ENCODE measurements at places on chromosomes 5 and 9.

DNA sequence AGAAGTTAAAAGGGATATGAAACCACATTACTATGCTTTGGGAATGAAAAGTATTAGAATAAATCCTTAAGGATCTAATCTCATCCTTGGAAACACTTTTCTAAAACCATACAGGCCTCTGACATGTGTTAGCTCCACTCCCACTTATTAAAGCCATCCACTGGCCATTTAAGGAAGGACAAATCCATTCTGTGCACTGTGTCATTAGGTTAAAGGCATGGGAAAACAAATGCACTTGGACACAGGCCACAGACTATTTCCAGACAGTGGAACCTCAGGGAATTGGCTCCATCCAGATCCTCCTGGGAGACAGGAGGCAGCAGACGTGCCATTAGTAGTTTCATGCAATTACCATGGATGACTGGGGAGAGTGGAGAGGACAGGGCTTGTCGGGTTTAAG, 454.9 kb downstream of the ENC1 start:
- no peak for DNase-seq

DNA sequence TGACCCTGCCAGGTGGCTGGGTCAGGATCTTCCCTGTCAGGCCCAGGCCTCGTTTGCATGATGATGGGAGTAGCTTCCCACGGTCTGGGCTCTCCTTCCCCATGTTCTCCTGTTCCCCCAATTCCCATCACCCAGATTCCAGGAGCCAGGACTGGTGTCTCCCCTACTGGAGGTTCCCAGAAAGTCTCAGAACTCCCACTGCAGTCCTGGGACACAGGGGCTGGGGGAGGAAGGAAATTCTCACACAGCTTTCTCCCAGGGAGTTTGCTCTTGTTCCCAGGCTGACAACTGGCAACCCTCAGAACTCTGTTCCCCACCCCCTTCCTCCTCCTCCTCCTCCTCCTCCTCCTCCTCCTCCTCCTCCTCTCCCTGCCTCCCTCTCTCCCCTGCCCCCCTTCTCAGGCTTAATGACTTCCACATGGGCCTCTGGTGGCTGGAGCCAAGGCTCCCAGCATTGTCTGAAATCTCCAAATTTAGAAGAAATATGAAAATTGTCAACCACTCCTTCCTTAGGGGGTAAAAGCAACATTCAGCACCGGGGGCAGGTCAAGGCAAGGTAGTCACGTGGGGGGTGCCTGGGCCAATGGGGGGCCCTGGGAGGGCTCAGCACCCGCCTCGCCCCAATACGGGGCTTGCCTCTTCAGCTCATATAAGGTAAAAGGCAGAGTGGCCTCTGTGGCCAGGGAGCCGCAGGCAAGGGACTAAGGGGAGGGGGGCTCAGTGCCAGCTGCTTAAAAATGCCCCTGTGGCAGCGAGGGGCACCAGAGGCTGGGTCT, 27.3 kb upstream of the IL17B start:
- no peak for DNase-seq

DNA sequence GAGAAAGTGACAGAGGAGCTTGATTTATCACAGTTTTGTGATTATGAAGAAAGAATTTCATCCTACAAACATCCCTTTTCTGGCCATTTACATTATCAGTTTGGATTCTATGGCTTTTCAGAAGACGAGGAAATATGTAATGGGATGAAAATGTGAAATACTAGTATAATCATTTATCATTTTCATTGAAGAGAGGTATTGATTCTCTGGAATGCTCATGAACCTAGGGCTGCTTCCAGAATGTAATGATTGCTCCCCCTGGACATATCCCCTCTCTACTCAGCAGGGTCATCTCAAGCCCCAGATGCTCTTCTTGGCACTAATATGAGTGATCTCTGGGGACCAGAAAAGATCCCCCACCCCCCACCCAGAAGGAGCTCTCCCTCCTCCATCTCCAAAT, 106.7 kb upstream of the ZNF618 start:
- no peak for DNase-seq

- no peak for DNase-seq
Observed at GRCh38 chr5:31530541-31531265, 1.2 kb downstream of the DROSHA start.

DNA sequence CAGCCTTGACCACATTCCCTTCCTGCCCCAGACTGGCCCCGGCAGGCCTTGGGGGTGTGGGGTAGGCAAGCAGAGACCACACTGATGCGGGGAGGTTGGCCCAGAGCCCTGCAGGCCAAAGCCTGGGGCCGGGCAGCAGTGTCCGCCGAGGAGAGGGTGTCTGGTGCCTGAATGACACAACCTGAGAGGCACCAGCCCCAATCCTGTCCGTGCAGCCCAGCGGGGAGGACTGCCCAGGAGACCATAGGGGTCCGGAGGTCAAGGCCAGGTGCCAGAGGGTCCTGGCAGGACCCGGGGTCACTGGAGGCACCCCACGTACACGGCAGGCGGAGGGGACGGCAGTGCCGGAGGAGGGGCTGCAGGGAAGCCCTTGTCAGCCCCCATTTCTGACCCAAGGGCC, 5.6 kb upstream of the PTGDS start:
- no peak for DNase-seq

DNA sequence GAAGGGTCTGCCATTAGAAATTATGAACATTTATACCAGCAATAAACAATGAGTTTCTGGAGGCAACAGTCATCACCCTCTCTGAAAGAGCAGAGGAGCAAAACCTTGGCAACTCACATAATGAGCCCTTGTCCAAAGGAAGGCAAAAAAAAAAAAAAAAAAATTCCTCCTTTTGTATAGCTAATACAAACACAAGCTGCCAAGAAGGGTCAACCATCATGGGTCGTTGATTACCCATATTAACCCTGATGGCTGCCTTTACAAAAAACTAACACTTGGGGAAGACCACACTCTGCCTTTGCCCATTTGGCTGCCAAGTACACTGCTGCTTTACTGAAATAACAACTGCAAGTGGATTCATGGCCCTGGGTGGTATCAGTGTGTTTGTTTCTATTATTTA, 272.7 kb downstream of the ADAMTSL1 start:
- peak; percentile 65 for DNase-seq

- DNase-seq, result no peak
Observed at GRCh38 chr9:89884356-89885083, 279.7 kb downstream of the GADD45G start.

- no peak for DNase-seq
Observed at GRCh38 chr5:107232293-107232692, 438.4 kb downstream of the EFNA5 start.

DNA sequence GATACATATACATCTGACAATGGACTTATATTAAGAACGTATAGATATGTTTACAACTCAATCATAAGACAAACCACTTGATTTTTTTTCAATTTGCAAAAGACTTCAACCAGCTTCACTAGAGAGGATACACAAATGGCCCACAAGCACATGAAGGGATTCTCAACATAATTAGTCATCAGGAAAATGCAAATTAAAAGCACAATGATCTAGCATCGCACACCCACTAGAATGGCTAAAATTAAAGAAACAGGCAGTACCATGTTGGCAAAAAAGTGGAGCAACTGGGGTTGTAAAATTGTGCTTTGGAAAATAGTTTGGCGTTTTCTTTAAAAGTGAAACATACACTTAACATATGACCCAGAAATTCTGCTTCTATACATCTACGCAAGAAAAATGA, 80.0 kb upstream of the TRIO start:
- peak; percentile 21 for DNase-seq

GRCh38 chr9:93218671-93219420, 34.9 kb downstream of the WNK2 start:
- no peak for DNase-seq

GRCh38 chr5:133293960-133294359, 242.1 kb downstream of the HSPA4 start:
- DNase-seq, result no peak

GRCh38 chr5:146584750-146585149, 68.8 kb upstream of the GPR151 start:
- no peak for DNase-seq

GRCh38 chr9:110255463-110256379, 586 bp downstream of the TXN start:
- peak; percentile 39 for DNase-seq

- DNase-seq, result no peak
Observed at GRCh38 chr5:112049738-112050137, 292.7 kb upstream of the NREP start.

- no peak for DNase-seq
Observed at GRCh38 chr9:3893519-3893918, 367.7 kb upstream of the RFX3 start.

DNA sequence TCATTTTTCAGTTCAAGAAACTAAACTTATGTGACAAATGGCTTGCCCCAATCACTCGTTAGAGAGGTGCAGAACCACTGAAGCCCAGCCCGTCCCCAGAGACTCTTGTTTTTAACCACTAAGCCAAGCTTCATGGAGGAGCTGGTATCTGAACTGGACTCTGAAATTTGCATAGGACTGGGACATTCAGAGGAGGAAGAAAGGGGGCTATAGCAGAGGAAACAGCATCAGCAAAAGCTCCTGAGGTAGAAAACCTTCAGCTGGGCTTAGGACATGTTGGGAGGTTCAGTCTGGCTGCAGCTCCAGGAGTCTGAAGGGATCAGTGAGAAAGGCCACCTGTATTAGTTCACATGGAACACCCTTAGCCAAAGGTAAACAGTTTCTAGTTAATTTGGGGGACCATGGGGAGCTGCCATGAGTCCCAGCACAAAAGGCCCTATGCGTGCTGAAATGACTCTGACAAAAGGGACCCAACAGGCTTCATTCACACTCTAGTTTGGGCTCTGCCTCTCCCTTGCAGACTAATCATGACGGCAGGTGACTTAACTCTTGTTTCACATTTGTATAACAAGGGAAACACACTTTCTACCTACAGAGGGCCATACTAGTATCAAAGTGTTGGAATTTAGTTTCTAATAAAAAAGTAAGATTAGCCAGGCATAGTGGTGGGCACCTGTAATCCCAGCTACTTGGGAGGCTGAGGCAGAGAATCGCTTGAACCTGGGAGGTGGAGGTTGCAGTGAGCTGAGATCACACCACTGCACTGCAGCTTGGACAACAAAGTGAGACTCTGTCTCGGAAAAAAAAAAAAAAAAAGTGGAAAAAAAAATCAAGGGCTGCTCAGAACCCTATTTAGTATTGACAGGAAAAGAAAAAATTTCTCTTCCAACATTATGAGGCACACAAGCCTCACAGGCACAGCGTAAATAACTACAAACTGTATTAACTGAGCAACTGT, 10.2 kb downstream of the FBXO10 start:
- no peak for DNase-seq

DNA sequence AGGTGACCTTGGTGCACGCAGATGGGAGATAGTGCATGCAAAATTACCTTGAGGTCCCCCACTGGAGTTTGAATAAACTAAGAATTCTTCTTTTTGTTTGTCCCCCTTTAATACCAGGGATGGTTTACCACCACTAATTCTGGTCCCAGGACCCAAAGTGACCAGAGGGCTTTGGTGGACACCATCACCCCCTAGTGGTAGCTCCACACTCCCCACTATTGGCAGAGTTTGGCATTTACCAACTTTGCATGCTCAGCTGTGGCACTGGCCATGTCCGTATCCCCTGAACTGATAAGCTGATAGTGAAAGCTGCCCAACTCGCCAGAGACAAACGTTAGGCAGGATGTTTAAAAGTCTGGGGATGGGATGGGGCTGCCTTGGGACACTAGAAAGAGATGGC, 3.3 kb downstream of the ASTN2 start:
- peak; percentile 82 for DNase-seq

DNA sequence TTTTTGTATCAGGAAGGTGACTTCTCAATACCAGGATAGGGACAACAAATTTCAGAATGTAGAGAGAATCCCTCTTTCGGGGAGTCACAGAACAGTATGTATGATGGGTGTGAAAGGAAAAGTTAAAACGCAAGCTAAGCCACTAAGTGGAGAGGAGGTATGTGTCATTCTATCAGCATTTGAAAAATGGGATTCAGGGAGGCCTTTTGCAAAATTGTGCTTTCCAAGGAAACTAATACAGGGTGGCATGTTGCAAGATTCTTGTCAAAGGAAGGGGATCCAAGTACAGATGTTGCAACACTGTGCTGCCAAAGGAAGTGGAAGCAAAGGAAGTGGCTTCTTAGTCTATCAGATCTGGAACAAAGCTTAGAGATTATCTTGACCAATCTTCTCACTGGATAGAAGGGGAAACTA, 12.6 kb upstream of the TNIP1 start:
- peak; percentile 47 for DNase-seq

GRCh38 chr5:135276151-135276550, 122.9 kb downstream of the MACROH2A1 start:
- DNase-seq, result no peak

GRCh38 chr5:163566678-163567077, 61.3 kb downstream of the MAT2B start:
- no peak for DNase-seq

DNA sequence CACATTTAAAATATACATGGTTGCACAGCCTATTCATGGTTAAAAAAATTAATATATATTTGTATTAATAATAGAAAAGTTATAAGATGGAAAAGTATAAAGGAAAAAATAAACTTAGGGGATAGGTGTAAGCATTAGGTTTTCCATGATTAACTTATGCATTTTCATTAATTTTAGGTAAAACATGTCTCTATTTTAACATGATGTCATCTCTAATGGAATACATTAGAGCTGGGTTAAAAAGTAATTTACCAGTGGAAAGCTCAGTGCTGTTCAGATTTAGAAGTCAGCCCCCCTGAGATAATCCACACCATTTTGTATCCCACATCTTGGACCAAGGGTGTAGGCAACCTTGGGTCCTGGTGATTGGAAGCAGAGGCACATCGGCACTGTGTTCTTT, 49.7 kb downstream of the SNX24 start:
- no peak for DNase-seq

- DNase-seq, result no peak
Observed at GRCh38 chr5:79512049-79512448, 1.9 kb downstream of the HOMER1 start.

DNA sequence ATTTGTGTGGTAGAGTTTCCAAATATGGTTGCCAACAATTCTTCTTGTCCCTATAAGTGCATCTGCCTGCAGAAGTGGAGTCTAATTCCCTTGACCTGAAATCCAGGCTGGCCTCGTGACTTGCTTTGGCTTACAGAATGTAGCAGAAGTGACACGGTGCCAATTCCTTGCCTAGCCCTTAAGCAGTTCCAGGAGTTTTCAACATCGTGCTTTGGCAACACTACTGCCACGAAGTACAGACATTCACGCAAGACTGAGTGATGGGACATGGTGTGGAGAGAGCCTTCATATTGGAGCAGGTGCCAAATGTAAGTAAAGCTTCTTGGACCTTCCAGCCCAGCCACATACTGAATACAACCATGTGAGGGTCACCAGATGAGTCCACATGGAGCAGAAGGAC, 92.9 kb upstream of the NEK6 start:
- DNase-seq, result peak; percentile 63

DNA sequence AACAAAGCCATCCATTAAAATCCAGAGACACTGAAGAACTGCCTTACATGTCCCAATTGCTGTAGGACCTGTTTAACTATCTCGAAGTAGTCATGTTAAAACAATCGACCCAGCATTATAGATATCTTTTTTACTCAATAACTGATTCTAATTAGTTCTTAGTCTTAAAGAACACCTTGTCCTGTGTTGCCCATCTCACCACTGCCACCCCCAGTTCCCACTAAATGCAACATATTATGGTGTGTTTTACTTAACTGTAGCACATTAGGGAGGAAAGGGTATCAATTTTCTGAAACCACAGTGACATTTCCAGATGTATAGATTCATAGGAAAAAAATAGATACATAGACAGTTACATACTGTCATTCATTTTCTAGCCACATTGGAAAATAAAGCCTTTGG, 221.2 kb downstream of the MEF2C start:
- no peak for DNase-seq

- no peak for DNase-seq
Observed at GRCh38 chr9:138057726-138058125, 180.1 kb downstream of the CACNA1B start.

- DNase-seq, result peak; percentile 82
Observed at GRCh38 chr9:124222918-124223720, 34.6 kb upstream of the NEK6 start.

GRCh38 chr5:1436036-1436435, 9.2 kb downstream of the SLC6A3 start:
- DNase-seq, result no peak
